ENCODE measurements at places on chromosomes 13 and 19.

DNA sequence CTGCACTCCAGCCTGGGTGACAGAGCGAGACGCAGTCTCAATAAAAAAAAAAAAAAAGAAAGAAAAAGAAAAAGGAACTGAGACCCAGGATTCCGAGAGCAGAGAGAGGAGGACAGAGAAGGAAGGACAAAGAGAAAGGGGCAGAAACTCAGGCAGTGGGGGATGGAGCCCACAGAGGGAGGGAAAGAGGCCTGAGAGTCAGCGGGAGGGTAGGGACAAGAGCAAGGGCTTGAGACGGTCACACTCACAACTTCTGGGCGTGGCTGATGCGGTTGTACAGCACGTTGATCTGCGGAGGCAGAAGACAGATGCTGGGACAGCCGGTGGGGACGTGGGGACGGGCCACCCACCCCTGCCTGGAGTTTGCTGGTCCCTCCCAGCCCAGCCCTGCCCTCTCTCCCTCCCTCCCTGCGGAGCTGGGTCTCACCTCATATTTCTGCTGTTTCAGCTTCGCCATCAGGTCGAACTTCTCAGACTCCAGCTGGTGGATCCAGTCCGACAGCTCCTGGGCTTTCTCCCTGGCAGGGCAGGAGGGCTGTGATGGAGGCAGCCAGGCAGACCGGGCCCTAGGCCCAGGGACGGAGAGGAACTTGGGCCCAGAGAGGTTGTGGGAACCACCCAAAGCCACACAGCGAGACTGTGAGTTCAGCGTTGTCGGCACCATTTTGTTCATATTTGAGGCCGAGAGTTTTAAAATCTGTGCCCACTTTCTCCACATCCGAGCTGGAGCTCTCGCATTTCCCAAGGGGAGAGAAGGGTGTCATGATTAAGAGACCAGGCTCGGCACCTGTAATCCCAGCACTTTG is 15.2 kb downstream of the TNNT1 start:
- no peak for DNase-seq

DNA sequence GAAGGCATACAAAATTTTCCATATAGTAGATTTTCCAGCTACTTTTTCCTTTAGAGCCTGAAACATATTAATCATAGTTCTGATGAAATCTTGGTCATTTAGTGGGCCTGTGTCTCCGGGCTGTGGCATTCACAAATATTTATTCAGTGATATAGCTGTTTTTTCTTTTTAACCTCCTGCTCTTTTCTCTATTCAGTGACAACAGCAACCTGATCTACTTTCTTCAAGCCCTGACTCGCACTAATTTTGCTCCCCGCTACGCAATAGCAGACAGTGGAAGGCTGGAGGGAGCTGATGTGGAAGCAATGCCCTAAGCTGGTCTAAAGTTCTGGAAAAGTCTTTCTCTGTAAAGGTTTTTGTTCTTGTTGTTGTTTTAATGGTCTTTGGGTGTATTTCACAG is 289.7 kb downstream of the SLITRK6 start:
- DNase-seq, result no peak

- DNase-seq, result no peak
Observed at GRCh38 chr13:84417416-84417815, 535.1 kb upstream of the SLITRK1 start.

GRCh38 chr19:5545051-5545450 is 22.7 kb downstream of the TINCR start:
- no peak for DNase-seq

DNA sequence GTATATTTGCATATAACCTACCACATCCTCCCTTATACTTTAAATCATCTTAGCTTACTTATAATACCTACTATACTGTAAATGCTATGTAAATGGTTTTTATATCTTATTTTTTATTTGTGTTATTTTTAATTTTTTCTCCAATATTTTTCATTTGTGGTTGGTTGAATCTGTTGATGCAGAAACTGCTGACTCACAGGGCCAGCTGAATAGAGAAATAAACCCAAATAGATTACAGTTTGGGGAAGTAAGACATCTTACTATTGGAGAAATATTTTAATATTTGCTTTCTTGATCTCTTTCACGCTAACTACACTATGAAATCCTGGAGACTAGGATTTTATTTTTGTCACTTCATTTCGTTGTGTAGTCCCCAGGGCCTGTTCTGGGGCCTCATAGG is 7.1 kb downstream of the SMAD9 start:
- no peak for DNase-seq

DNA sequence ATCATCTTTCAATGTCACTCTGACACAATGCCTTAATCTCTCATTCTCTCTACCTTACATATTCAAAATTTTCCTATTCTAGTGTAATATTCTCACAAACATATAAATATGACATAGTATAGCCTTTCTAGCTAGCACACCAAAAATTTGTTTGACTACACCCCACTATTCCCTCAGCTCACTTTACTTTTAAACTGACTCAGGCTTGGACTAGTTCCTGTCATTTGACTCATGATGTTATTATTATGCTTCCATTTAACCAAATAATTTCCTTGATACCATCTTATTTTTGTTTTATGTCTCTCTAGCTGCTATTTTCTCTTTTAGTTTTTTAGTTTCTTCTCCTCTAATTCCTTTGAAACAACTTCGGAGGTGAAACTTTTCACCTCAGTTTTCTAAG is 1745.6 kb upstream of the PCDH20 start:
- DNase-seq, result no peak

DNA sequence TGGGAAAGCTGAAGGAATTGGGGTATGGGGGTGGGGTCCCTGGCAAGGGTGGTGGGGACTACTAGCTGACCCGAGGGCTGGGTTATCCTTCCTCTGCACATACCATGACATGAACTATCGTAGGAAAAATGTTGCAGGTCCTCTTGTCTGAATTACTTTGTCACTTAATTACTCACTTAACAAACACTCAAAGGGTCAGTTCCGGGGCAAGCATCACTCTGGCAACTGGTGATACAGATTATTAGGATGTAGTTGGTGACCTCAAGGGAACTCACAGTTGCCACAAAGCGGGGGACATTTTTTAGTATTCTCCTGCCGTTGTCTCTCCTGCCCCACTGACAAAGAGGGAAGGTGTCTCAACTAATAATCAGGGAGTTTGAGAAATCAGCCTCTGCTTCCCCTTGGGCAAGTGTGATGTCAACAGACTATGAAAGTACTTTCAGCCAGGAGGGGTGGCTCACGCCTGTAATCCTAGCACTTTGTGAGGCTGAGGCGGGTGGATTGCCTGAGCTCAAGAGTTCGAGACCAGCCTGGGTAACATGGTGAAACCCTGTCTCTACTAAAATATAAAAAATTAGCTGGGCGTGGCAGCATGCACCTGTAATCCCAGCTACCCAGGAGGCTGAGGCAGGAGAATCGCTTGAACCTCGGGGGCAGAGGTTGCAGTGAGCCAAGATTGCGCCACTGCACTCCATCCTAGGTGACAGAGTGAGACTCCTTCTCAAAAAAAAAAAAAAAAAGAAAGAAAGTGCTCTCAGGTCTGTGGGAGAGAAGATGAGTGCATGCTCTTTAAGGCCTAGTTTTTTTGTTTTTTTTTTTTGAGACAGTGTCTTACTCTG is 10.3 kb downstream of the DNAJB1 start:
- no peak for DNase-seq

DNA sequence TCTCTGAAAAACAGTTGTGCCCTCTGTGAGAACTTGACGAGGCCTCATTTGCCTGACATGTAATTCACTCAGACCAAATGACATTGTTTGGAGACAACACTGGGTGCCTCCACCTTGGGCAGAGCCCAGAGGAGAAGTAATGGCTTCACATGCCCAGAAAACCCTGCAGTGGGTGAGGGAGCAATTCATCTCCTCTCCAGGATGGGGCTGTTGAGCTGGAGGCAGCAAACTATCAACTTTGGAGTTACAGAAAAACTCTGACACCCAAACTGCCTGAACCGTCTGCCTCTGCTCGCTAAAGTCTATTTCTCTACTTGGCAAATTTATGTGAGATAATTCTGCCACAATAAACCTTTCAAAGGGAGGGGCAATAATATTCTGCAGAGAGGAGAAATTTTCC is 146.9 kb downstream of the DCLK1 start:
- no peak for DNase-seq

DNA sequence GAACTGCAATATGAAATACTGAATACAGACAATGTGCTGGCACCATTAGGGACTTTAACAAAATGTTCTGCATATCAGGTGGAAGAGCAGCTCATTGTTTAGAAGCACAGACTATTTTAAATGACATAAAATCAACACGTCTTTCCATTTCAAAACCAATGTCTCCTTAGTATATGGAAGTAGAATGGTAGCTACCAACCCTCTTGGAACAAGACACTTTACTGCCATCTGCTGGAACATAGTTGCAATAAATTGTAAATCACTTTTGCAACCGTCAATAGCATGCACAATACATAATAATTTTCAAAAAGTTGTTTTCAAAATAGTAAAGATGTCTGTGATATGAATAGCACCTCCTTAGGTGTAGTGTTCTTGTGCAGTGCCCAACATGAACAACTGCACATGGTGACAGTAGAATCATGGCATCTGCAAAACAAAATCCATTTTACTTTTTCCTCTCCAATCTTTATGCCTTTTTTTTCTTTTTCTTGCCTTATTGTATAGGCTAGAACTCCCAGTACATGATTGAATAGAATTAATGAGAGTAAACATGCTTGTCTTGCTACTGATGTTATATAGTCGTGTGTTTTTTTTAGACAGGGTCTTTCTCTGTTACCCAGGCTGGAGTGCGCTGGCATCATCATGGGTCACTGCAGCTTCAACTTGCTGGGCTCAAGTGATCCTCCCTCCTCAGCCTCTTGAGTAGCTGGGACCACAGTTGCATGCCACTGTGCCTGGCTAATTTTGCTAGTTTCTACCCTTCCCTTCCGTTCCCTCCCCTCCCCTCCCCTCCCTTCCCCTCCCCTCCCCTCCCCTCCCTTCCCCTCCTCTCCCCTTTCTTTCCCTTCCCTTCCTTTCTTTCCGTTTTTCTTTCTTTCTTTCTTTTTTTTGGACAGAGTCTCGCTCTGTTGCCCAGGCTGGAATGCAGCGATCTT is 7.8 kb upstream of the LYPD5 start:
- DNase-seq, result no peak

DNA sequence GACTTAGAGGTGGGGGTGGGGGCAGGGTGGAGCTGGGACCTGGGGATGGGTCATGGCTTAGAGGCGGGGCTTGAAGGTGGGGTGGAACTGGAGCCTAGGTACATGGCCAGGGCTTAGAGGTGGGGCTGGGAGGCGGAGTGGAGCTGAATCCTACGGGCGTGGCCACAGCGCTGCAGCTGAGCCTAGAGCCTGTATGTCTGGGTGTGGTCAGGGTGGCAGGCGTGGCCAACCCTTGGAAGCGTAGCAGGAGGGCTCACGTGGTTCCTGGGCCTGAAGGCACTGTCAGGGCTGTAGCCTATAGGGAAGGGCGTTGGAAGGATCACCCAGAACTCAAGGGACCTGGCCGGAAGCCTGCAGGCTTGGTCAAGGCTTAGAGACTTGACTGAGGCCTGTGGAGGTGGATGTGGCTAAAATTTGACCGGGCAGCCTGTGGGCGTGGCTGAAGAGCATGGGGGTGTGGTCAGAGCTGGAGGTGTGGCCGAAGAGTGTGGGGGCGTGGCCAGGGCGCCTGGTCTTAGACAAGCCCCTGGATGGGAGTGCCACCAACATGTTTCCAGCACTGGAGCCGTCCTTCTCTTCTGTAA is 24.3 kb downstream of the COLGALT1 start:
- no peak for DNase-seq

- DNase-seq, result no peak
Observed at GRCh38 chr19:6639439-6639838, 30.5 kb downstream of the TNFSF14 start.

DNA sequence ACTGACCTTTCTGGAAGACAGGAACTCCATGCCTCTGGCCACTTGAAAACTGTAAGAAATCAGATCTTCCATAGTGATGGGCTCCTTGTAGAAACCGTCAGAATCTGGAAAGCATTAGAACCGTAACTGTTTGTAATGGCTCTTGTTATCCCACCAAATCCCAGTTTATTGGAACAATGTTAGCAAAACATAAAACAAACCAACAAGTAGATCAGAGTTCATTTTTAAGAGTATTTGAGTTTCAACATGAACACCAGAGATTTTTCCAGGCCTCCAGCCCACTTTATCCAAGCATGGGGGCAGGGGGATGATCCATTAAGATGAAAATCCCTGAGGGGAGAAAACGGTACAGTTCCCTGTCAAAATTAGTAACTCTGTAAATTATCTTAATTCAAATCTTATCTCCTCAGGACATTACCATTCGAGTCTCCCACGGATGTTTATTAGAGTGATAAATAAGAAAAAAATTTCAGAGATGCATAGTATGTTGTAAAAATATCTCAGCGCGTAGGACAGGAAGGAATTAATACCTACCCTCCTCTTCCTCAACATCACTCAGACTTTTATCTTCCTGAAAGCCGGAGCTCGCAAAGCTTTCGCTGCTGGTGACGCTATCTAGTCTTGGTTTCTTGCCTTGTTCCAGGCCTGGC is 172.5 kb downstream of the FLT1 start:
- DNase-seq, result no peak

DNA sequence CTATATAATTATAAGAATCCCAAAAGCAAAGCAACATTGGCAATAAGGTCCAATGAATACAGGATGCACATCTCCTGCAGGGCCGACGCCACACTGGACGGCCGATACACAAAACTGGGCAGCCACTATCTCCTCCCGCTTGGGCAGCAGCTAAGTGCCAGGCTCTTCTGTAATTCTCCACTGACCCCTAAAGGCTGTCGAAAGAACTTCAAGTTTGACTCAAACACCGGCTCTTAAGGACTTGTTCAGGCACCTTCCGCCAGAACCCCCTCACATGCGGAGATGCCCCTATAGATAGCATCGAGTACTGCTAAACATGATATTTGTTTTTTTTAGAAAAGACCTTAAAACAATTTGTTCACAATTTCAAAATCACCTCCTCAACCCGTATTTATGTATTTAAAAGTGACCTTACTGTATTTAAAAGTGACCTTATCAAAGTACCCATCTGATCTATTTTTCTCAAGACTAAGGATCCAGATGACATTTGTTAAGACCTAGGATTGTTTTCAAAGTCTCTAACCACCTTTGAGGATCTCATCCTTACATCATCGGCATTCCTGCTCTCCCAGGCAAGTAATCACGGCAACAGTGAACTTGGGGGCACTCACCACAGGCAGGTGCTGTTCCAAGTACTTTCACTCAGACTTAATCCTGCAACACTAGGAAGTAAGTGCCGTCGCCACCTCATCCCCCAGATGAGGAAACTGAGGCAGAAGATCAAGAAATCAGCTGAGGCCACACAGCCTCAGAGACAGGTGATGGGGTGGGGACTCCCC is 77.8 kb downstream of the TUBGCP3 start:
- DNase-seq, result peak; percentile 7
